ENCODE measurements at places on chromosomes 16 and 17.

DNA sequence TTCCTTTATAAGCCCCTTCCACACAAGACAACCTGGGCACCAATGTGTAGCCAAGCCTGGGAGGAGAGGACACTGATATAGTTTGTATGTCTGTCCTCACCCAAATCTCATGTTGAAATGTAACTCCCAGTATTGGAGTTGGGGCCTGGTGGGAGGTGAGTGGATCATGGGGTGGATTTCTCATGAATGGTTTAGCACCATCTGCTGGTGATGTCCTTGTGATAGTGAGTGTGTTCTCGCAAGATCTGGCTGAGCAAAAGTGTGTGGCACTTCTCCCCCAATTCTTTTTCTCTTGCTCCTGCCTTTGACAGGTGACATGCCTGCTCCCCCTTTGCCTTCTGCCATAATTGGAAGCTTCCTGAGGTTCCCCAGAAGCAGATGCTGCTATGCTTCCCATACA, 135.8 kb downstream of the USP31 start:
- DNase-seq, result peak; percentile 3

GRCh38 chr17:27488231-27488630, 32.0 kb downstream of the KSR1 start:
- no peak for DNase-seq

DNA sequence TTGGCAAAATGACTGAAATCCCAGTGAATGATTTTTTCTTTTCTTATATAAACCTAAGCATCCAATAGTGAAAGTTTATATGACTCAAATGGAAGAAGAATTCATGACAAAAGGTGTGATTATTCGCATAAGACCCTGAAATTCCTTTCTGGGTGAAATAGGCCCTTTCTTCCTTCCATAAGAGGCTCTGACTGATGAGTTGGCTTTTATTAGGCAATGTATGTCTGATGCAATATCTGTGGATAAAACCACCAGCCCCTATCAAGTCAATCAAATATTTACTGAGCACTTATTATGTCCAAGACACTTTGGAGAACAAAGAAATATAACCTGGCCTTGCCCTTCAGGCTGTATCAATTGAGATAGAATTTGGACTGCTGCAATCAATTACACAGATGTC, 316.6 kb downstream of the CDH13 start:
- DNase-seq, result no peak

DNA sequence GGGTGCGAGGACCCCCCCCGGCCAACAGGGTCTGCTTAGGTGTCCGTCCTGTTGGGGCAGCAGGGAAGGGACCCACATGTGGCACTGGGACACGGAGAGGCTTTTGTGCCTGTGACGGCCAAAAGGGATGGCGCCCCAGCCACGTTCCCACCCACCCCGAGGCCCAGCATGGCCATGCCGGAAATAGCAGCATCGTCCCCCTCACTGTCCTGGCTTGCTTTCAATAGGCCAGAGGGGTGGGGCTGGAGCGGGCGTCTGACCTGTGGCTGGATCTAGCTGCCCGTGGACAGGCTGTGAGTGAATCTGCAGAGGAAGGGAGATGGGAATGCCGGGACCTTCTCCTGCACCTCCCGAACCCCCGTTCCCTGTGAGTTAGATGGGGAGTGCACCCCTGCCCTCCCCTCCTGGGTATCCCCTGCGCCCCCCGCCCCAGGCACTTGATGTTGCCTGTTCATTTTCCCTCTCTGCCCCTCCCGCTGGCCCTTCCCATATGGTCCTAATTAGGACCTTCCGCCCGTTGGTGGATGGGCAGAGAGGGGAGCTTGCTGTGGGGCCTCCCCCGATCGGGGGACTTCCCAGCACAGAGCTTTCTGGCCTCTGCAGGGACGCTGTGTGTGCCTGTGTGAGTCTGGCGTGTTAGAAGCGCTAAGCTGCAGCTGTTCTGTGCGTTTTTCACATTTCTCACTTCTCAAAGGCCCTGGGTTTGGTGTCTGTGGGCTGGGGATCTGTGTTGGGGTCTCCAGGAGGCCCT, 292.8 kb downstream of the SEC14L1 start:
- DNase-seq, result no peak

DNA sequence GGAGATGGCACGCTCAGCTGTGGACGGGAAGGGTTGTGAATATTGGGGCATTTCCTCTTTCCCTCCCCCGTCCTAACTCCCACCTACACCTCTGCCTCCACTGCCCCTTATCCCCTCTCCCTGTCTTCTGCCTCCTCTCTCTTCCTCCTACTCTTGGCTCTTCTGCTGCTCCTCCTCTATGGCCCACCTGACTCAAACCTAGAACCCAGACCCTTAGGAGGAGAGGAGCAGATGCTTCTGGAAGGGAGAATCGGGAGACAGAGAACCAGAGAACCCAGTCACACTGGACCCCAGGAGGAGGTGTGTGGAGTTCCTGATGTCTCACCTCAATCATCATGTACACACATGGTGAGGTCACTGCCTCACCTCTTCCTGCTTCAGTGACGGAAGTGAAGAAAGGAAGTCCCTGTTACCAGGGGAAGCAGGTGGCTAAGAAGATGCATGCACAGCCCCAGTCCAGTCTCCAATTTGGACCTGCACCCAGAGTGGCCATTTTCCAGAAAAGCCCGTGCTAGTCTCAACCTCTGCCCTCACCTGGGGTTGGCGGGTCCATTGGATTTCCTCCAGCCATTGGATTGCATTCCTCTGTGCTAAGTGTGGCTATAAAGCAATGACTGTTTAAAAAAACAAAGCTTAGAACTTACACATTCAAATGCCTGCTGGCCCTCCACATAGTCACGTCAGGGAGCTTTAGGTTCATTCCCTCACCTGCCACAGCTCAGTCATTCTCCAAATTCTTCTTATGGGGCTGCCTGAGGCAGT, 4.0 kb downstream of the RNF222 start:
- DNase-seq, result peak; percentile 44

GRCh38 chr17:72839131-72839725, 253.3 kb downstream of the SLC39A11 start:
- no peak for DNase-seq

DNA sequence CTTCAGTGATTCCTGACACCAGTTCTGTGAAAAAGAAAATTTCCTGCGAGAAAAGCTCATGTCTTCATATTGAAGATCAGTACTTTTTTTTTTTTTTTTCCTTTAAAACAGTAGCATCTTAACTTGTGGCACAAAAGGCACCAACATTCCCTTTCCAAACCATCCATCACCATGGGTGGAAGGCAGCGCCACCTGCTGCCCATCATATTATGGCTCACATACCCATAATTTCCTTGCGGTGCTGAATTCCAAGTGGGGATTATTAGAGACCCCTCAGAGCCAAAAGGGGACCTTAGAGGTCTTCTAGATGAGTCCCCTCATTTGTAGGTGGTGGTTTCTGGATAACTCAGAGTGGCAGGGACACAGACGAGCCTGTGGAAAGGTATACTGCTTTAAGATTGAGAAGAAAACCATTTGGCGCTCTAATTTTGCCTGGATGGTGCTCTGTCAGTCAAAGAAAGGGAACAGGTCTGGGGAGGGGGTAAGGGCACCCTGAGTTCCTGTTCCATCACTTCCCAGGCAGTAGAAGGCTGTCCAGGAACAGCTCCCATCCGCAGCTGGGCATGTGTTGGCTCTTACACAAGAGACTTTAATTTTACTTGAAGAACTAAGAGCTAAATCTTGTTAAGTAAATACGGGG, 7.9 kb upstream of the SOST start:
- peak; percentile 67 for DNase-seq

DNA sequence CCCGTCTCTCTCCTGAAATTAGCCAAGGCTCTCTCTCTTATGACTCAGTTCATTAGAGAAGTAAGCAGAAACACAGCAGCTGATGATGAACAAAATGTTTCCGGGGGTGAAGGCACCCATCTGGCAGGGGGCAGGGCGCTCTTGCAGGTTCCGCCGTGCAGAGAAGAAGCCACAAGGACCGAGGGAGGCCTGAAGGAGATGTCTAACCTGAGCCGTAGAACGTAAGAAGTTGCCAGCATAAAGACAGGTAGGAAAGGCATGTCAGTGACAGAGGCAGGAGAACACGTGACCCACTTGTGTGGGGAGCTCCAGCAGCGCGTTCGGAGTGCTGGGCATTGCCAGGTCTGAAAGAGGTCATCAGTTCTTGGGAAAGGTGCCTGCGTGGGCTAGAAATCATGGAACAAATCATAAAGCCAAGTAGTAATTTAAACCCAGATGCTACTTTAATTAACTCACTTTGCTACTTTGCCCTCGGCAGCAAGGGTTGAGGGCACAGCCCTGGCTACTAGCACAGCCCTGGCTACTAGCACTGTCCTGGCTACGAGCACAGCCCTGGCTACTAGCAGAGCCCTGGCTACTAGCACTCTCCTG, 198.6 kb downstream of the RPTOR start:
- DNase-seq, result no peak

- no peak for DNase-seq
These were observed 154.8 kb downstream of the XYLT1 start for GRCh38 chr16:17316005-17316404.

DNA sequence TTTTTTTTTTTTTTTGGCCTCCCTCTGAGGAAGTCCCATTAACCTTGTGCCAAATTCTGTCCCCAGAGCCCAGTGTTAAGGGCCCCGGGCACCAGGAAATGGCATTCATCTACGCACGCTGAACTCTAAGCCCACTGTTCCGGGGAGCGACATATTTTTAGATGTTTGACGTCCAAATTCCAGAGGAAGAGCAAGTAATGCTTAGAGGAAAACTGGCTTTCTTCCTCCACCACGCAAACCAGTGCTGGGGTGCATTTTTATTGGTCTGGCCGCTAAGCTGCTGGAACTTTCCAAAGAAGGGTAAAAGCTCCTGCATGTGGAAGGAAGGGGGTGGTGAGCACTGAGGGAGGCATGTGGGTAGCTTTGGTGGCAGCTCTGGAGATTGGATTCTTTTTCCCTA, 8.3 kb downstream of the WFDC1 start:
- DNase-seq, result no peak

DNA sequence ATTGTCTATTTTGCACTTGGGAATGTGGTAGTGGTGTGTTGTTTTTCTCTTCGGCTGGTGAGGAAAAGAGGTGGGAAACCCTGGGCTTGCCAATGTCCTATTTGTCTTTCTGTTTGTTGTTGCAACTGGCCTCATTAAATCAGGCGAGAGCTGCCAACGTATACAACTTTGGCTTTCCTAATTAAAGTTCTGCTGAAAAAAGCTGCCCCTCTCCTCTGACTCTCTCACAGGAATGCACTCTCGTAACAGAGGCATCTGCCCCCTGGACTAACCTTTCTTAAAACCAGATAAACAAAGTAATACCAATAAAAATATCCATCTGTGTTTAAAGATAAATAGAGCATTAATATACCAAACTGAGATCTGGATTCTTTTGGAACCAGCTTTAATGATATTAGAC, 7.8 kb downstream of the CDRT15 start:
- DNase-seq, result no peak

DNA sequence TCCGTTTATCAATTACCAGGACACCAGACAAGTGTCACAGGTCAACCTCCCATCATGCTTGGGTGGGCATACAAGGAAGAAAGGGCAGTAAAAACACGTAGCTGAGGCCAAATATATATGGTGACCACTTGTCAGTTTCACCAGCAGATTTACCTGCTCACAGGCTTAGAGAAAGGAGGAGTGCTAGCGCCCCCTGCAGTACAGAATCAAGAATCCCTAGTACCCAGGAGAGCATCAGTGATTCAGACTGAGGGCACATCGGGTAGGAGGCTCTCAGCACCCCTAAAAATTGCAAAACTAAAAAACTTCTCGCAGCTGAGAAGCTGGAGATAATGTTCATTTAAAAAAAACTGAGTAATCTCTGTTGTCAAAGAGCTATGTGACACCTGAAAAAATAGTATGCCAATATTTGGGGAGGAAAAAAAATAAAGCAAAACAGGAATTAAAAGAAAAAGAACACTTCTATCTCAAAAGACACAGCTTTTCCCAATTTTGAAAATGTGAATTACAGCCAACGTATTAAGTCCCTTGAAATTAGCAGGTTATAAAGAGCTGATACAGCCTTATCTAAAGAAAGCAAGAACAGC, 21.2 kb upstream of the MON1B start:
- DNase-seq, result peak; percentile 42

DNA sequence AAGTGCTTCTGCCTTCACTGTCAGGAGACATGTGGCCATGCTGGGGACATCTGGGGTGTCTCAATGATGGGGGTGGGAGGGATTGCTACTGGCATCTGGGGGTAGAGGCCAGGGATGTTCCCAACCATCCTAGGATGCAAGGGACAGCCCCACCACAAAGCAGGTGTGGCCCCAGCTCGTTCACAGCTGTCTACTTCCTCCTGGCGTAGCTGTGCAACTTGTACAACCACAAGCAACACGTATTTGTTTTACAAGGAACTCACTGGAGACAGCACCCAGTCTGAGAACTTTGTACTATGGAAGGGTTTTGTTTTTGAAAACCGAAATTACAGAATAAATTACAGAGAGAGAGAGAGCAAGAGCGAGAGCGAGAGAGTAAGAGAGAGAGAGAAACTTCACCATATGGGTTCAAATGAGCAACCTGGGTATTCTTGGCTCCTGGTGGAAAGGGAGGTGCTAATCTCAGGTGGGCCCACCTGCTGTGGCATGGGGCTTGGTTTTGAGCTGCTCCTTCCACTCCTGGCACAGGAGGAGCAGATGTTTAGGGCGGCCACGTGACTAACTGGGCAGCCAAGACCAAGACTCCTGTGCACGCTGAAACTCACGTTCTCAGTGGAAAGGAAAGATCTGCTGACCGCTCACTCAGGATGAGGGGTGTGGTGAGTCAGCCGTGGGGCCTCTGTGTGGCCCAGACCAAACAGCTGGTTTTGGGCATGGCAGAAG, 17.5 kb upstream of the TNFRSF13B start:
- DNase-seq, result no peak

GRCh38 chr16:2799205-2799858, 1.1 kb downstream of the PRSS41 start:
- no peak for DNase-seq

DNA sequence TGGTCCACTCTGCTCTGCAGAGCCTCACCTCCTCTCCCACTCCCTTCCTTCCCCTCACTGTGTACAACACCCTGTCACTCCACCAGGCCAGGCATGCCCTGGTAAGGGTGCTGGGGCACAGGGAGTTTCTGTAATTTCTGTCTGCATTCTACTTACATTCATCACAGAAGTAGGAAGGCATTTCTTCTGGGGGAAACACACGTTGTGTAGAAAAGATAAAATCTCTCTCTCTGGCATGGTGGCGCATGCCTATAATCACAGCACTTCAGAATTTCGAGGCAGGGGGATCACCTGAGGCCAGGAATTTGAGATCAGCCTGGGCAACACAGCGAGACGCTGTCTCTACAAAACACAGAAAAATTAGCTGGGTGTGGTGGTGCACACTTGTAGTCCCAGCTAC, 27.0 kb downstream of the WNT3 start:
- DNase-seq, result no peak

GRCh38 chr16:56683424-56684172, 1.3 kb downstream of the MT1X start:
- DNase-seq, result no peak

GRCh38 chr17:30369995-30370394, 8.7 kb upstream of the CPD start:
- no peak for DNase-seq
